Foreskin melanocyte (primary cell): ENCODE measurements at places on chromosomes 5 and 9.

DNA sequence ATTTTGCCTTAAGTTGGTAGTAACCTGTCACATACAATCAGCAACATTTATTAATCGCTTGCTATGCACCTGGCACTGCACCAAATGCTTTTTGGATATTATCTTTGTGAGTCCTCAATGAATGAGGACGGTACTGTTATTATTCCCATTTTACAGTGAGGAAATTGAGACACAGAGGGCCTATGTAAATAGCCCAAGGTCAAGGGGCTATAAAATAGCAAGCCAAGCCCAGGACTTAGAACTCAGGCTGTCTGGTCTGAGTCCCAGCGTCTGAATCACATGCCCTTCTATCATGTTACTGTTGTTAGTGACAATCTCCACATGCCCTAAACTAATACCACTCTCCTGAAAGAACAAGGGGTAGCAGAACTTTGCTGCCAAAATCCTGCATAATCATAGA lies 60.0 kb downstream of the ERAP1 start:
- DNase-seq: no peak

DNA sequence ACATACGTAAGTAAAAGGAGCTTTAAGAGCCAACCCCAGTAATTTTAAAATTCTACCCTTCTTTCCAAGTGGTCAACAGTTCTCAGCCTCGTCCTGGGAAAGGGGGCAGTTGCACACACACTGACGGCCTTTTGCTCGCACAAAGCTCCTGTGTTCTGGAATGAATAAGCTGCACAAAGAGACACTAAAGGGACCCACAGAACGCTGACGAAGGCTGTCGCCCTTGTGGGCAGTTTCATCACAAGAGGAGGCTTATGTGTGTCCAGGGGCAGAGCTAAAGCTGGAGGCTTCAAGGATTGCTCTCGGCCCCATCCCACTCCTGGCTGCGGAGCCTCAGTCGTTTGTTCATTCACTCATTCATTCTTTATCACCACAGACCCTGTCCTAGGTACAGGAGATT lies 67.0 kb upstream of the NEK6 start:
- DNase-seq: peak; percentile 87

- no peak for DNase-seq
Observed at GRCh38 chr5:106962464-106963230, 708.1 kb downstream of the EFNA5 start.

DNA sequence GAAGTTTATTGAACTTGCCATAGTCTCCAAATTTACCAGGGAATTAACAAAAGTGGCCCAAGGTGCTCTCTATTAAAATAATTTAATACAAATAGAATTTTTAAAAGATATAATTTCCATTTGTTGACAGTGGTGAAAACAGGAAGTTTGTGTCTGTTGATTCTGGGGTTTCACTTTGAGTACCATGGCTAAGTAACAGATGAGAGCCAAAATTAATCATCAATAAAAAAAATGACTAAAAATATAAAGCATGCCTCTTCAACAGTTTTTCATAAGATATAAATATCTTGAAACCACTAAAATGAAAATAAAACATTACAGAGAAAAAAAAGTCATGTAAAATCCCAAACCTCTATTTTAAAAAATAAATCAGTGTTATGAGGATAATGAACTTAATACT lies 49.8 kb downstream of the SGCD start:
- DNase-seq: no peak

DNA sequence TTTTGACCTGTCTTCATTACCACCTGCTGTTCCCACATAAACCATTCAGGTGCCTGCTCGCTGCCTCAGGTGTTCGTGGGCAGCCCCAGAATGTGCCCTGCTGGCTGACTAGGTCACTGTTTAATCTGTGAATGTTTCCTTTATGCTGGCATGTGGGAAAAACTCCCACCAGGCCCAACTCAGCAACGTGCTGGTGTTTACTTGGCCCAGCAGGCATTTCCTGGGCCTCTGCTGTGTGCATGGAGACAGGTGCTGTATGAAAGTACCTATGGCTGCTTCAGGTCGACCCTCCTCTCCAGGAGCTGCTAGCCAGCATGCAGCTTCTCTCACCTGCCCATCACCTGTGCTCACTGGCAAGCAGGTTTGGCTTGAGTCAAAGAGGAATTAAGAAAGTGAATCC lies 65.8 kb downstream of the RAD23B start:
- DNase-seq: no peak

DNA sequence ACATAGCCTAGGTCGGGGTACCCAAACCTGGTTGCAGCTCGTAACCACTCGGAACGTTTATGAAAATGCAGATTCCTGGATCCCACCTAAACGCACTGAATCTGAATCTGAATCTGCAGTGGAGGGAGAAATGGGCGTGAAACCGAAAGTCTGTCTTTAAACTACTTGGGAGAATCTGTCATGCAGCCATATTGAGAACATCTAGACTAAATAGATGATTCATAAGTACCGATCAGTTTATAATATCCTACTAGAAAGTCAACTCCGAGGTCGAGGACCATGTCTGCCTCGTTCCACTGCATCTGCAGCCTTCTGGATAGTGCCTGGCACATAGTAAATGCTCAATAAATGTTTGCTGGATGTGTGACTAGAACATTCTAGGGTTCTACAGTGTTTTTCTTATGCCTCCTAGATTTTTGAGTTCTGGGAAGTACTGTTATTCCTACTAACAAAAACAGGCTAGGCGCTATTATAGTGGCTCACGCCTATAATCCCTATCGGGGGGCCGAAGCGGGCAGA lies 632 bp downstream of the COQ4 start:
- no peak for DNase-seq

GRCh38 chr9:90727488-90727887 lies 74.1 kb upstream of the SYK start:
- DNase-seq: no peak

DNA sequence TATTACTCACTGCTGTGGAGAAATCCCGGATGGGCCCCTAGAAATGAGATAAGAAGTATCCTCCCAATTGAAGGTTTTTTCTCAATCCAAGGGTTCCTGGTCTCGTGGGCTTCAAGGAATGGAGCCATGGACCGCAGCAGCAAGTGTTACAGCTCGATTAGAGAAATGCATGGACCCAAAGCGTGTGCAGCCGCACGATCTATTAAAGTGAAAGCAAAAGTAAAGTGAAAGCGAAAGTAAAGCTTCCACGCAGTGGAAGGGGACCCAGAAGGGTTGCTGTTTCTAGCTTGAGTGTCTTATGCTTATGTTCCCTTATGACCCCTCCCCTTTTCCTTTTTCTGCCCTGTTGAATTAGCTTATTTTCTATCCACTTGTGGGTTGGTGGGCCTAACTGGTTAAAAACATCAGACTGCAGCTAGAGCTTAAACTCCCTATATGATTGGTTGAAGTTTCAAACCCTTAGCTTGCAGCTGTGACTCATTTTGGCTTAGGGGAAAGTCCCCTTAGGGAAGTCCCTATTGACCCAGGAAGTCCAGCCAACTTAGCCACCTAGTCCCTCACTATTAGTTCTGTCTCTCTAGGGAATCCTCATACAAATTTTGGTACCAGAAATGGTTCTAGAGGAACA lies 1111.8 kb downstream of the TAF11L14 start:
- no peak for DNase-seq

- DNase-seq: no peak
Observed at GRCh38 chr9:125119643-125120286, 23.6 kb downstream of the SCAI start.

DNA sequence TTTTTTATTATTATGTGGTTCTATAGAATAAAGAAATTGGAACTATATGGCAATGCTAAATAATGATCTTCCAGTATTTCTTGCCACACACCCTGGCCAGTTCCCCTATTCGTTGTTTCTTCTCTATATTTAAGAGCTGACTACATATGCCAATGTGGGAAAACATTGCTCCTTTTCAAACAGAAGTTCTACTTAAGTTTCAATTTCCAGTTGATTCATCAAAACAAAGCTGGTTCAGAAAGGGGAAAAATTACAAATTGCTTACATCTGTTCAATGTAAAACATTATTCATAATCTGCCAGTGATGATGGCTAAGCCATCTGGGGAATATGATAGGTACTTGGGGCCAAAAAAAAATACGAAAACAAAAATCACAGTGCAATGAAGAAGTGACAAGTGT lies 76.9 kb downstream of the ST8SIA4 start:
- no peak for DNase-seq

- no peak for DNase-seq
Observed at GRCh38 chr9:120350596-120350995, 229.4 kb downstream of the CDK5RAP2 start.

DNA sequence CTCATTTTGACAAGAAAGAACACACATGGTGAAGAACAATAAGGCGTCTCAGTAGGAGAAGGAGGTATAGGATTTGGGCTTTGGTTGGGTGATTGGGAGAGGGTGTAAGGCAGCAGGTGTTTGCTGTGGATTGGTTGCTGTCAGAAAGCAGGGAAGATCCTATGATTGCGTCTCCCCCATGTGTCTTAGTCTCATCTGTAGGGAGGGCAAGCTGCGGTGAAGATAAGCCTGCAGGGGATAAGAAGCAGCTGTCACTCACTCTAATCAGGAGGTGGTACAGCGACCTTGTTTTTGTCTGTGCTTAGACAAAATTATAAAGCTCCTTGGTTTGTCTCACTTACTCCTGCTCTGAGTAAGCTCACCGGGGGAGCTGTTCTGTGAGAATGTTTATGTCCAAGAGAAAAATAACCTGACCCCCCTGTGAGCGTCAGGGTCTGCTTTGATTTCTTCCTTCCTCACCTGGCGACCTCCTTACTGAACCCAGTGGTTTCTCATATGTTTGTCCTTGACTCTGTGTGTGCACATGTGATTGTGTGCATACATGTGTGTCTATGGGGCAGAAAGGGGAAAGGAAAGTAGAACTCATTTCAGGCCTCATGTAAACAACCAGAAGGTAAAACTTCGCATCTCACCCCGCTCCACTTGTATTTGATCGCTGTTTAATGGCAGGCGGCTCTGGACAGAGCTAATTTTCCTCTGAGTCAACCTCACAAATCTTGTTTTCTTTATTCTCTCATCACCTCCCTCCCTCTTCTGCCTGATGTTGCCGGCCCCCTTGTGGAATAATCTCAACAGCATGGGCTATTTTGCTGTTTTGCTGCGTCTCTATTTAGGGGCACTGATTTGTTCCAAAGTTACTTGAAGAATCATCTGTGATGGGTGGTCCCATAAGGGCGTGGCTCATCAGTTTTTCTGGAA lies 105.6 kb downstream of the TENT4A start:
- DNase-seq: no peak

GRCh38 chr9:19513671-19514275 lies 105.0 kb downstream of the ACER2 start:
- no peak for DNase-seq

GRCh38 chr5:173534031-173534430 lies 82.4 kb downstream of the BOD1 start:
- DNase-seq: no peak

DNA sequence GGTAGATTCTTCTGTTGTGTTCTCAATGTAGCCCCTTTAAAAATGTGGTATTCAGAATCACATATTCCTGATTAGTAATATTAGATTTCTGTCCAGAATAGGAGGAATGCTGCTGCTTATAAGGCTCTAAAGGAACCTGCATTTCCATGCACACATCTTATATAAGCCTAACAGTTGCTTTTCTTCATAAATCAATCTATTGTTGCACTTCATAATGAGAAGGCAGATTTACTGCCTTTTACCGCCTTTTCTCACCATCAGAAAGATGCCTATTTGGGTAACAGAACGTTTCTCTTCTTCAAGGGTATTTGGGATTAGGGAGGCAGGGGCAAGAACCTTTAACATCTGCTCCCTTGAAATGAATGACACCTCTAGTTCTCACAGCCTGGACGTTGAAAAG lies 243.4 kb downstream of the MLLT3 start:
- DNase-seq: no peak

GRCh38 chr5:158724521-158725188 lies 375.1 kb downstream of the EBF1 start:
- DNase-seq: no peak

GRCh38 chr5:64458948-64459347 lies 46.9 kb upstream of the RGS7BP start:
- DNase-seq: no peak

GRCh38 chr5:92635001-92635461 lies 946.0 kb downstream of the NR2F1-AS1 start:
- DNase-seq: no peak

GRCh38 chr9:20551835-20552234 lies 70.5 kb downstream of the MLLT3 start:
- no peak for DNase-seq

DNA sequence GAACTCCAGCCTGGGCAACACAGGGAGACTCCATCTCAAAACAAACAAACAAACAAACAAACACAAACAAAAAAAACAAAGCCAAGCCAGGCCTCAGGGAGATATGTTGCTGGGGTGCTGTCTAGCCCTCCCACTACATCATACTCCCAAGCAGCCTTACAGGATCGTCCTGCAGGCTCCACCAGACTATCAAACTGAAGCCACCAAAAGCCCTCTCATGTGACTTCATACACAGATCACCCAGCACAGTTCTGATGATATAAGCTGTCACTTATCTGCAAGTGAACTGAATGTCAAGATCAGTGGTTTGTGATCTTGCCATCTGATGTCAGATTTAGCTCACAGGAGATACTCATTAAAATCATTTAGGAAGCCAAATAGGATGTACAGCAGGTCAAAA lies 43.3 kb downstream of the WDR41 start:
- DNase-seq: no peak

DNA sequence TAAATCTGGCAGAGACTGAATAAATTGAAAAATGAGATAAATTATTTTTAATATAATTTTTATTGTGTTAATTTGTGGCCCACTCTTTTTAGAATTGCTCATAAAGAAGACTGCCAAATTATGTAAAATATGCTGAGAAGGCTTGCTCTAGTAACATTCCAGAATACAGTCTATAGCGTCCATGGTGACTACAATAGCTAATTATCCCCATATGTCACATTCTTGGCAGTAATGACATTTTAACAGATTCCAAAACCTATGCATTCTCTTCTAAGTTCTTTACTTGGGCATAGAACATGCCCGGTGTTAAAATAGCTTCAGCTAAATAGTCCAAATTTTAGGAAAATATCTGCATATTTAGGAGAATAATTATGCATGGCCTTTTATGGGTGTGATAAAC lies 697.0 kb upstream of the SEMA6A start:
- no peak for DNase-seq

DNA sequence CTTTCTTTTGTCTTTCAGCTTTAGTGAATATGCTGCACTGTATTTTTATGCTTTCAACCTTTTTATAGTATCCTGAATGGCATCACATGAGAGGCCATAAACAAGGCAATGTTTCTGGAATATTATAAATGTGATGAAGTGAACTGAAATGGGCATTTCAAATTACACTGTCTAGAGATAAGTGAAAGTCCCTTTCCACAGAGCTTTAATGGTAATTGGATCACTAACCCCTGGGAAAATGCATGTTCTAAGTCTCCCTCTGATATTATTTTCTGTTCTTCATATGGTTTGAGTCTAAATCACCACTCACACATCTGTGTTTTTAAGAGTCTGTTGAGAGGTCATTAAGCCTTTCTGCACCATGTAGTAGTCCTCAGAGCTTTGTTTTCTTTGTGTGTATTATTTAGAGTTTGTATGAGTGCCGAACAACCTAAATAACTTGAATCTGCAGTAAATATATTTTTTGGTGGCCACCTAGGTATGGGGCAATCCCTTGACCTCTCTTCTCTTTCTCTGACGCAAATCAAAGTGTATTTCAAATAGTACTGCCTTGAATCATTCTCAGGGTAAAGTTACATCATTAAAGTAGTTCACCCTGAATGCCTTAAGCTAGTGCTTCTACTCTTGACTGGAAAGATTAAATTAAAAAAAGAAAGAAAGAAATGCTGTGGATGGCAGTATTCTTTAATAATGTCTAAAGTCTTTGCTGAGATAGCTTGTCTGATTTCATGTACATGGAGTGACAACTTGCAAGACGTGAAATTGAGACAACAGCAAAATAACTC lies 1931.0 kb upstream of the CDH6 start:
- no peak for DNase-seq
